ENCODE measurements at places on chromosomes 13 and 19.
A peak's percentile ranks its signal among the peaks of the same experiment; 100 is the strongest.

GRCh38 chr19:7112675-7113074 lies 43.2 kb downstream of the ZNF557 start:
- DNase-seq = no peak

GRCh38 chr19:19122902-19123301 lies 15.4 kb downstream of the TMEM161A start:
- no peak for DNase-seq

DNA sequence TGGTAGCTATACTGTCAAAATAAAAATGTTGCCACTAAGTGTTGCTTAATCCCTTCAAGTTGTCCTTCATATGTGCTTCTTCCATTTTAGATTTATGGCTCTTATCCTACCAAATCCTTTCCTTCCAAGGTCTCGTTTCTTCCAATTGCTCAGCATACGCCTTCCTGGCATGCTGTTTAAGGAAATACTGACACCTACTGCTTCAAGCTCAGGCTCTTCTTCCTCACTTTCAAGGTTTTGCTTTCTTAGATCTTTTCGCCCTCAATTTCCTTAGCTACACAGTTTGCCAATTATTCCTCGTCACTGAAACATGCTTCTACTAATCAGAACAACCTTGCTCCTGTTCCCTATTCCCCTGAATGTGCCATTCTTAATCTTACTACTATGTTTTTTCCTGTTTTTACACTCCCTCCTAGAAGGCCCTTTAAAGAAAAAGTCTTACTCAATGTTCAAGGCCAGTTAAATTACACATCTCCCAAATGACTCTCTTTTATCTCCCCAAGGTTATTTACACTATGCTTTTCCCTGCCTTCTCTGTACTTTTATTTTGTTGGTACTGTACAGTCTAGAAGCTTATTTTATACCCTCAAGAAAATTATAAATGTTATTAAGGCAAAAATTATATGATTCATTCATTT lies 343.1 kb downstream of the MZT1 start:
- DNase-seq = no peak

GRCh38 chr13:92901739-92902138 lies 324.9 kb upstream of the GPC6 start:
- peak; percentile 9 for DNase-seq

DNA sequence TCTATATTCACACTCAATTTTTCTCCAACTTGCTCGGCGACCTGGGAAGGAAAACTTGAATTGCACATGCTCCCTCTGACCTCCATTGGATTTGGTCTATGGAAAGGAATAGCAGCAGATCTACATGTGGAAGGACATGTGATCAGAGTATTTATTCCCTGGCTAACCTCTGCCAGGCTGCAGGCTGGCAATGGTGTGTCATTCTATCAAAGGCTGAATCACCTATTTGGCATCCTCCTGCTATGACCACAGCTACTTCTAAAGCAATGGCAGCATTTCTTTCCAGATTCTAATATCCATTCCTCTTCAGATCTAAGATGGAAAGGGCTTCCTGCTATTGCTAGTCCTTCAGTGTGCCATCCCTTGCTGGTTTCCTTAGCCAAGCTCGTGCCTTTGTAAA lies 144.3 kb upstream of the FREM2 start:
- no peak for DNase-seq

- DNase-seq = no peak
Measured at GRCh38 chr13:85797311-85797710, 1.9 kb downstream of the SLITRK6 start.

GRCh38 chr19:5108123-5108596 lies 139.2 kb downstream of the KDM4B start:
- no peak for DNase-seq

DNA sequence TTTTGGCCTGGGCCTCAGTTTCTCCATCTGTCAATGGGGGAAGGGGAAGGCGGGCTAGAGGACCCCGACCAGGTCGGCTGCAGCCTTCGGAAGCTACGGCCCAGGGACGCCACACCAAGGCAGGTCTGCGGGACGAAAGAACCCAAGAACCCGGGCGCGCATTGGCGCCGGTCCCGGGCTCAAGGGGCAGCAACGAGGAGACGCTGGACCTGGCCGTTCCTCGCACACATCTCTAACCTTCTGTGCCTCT lies 739 bp upstream of the ILF3 start:
- no peak for DNase-seq

GRCh38 chr19:4413588-4413987 lies 11.1 kb downstream of the CHAF1A start:
- no peak for DNase-seq

DNA sequence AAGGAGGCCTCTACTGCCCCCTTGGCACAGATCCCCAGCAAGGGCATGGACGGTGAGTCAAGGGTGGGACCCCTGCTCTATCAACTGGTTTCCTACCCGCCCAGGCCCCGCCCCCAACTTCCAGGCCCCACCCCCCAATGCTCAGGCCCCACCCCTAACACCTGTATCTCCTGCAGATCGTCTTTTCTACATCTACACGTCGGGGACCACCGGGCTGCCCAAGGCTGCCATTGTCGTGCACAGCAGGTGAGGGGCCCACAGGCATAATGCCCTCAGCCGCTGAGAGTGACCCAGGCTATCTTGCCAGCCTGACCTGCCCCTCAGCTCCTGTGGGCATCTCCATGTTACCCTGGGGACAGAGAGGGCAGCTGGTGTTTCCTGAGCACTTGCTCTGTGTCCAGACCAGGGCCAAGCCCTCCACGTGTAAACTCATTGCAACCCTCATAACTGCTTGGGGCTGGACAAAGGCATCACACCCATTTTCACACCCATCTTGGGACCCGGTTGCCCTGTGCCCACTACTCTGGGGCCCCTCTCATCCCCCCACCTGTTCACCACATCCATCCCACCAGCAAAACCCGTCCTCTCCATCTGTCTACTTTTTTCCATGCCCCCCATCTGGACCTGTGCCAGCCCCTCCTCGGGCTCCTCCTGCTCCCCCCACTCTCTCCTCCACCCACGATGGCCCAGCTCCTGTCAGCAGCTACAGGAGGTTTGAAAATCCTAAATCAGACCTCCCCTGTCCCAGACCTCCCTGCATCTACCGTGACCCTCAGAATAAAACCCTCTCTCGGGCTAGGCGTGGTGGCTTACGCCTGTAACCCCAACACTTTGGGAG lies 17.2 kb downstream of the SLC27A1 start:
- DNase-seq = no peak

GRCh38 chr13:112059457-112060281 lies 7.3 kb upstream of the SOX1 start:
- no peak for DNase-seq

- no peak for DNase-seq
Measured at GRCh38 chr19:3084943-3085342, 9.2 kb upstream of the GNA11 start.

GRCh38 chr13:52936806-52937205 lies 88.4 kb upstream of the PCDH8 start:
- DNase-seq = no peak

DNA sequence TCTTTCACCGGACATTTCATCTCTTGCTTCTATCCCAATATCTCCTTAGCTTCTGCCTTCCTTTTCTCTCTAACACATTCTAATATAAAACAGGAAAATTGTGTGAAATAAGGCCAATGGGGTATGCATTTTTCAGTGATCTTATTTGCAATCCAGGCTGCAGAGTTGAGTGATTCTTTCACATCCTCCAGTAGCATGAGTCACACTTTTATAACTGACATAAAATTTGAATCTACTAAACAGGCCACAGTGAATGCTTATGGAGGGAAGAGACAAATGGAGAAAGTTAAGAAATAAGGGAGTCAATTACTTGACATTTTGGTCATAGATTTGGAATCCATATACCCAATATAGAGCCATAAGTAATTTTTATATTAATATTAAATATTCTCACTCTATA lies 1037.0 kb upstream of the SPRY2 start:
- DNase-seq = no peak

DNA sequence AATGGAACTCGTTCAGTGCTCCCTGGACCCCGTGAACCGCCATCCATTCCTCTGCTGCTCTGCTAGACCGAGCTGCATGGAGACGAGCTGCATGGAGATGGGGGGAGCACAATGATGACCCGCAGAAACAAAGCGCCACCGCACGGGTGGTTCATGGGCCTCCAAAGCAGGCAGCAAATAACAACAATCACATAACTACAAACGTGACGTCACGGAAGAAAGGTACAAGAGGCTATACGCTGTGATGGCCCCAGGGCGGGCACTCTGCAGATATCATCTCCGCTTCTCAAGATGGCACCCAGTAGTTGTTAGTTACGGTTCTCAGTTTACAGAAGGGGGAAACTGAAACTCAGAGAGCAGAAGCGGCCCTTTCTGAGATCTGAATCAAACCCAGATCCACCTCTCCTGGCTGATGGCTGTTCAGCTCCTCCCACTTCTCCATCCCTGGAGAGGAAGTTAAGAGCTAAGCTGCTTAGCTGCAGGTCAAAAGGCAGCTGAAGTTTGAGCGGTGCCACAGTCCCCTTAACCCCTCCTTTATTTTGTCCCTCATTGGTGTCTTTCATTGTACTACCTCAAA lies 1.7 kb downstream of the ATP13A1 start:
- no peak for DNase-seq

- no peak for DNase-seq
Measured at GRCh38 chr13:95391362-95391761, 90.1 kb upstream of the ABCC4 start.

DNA sequence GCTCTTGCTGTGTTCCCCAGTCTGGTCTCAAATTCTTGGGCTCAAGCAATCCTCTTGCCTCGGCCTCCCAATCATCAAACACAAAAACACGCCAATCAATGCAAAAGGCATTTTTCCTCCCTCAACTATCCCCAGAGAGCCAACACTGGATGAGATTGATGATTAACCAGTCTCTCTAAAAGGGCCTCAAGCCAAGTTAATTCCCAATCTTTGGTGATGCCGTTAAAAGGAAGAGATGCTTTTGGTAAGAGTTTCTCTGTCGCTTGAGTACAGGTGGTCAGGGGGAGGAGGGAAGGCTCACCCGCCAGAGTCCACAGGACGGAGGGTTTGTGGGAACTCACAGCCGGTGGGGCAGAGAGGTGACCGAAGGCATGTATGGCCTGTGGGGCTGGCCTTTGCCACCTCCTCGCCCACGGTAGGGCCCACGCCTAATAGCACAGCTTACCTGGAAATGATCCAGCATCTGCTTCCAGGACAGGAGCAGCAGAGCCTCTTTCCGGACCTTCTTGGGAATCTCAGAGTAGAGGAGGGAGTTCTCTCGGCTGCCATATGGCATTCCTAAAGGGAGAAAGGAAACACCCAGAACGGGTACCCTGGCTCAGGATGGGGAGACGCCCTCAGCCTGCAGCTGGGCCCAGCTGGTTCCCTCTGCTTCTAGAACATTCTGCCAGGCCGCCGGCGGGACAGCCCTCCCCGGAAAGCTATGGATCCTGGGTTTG lies 18.1 kb downstream of the DPP9 start:
- DNase-seq = no peak

- no peak for DNase-seq
Measured at GRCh38 chr13:98828614-98829013, 76.1 kb upstream of the SLC15A1 start.

DNA sequence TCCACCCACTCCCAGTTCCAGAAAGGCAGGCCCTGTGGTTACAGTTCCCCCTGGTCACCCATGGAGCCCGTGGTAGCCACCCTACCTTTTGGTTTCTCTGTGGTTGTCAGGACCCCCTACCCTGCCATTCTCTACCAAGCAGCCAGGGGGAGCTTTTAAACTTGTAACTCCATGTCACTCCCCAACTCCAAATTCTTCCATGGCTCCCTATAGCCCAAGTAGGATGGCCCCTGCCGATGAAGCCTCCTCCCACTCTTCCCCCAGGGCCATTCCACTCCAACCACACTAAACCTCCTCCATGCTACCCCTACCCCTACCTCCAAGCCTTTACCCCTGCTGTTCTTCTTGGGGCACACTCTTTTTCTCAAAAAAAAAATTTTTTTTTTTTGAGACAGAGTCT lies 2.2 kb downstream of the S1PR2 start:
- DNase-seq = peak; percentile 4

GRCh38 chr19:45161738-45162607 lies 1.2 kb upstream of the NKPD1 start:
- no peak for DNase-seq

- no peak for DNase-seq
Measured at GRCh38 chr13:71714802-71715375, 152.1 kb downstream of the DACH1 start.

GRCh38 chr19:17435218-17435617 lies 13.2 kb downstream of the TMEM221 start:
- DNase-seq = no peak

GRCh38 chr13:106369091-106369490 lies 166.4 kb downstream of the EFNB2 start:
- DNase-seq = no peak

DNA sequence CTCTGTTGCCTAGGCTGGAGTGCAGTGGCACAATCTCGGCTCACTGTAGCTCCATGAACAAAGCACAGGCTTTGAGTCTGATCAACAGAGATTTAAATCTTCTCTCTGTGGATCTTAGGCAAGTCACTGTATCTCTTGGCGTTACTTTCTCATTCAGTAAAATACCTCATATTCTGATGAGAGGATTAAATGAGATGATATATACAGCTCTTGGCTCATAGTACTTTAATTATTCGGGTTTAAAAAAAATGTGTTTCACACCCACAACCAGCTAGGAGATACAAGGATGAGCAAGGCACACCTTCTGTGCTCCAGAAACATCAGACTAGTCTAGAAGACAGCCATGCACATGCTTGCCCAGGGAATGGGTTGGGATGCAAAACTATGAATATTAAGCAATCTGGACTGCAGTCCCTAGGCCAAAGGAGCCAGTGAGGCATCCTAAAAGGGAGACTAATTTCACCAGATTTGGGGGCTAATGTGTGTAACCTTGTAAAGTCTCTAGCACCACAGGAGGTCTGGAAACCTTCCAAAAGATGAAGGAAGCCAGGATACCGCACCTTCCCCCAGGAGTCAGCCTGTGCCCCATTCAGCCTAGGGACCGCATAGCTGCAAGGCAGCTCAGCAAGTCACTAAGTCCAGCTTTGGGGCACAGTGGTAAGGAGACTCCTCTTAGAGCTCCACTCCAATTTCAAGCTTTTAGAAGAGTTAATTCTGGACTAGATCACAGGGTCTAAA lies 2.5 kb downstream of the VPS36 start:
- no peak for DNase-seq

- DNase-seq = peak; percentile 97
Measured at GRCh38 chr13:108561149-108561548, 68.3 kb upstream of the MYO16 start.

GRCh38 chr19:29538651-29539050 lies 12.9 kb downstream of the VSTM2B start:
- DNase-seq = no peak

- no peak for DNase-seq
Measured at GRCh38 chr19:35901854-35902661, at the start of gene HCST. Gene HCST, plus strand, starts transcription at chr19:35902529. Its CDS starts 65 bp downstream, at chr19:35902594.
